ENCODE measurements at places on chromosomes 12 and 14.

DNA sequence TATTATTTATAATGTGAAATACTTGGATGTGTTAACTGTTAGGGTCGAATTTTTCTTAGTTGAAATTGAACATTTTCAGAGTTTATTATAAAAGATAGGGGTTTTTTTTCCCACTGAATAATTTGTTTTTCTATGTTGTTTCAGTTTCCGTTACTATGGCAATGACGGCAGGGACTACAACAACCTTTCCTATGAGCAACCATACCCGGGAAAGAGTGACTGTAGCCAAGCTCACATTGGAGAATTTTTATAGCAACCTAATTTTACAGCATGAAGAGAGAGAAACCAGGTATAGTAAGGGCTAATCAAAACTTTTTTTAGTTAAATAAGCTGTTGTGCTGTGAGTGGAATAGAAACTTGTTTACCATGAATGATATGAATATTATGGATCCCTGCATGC, 35.1 kb upstream of the BMAL2 start:
- no peak for DNase-seq

GRCh38 chr12:106953352-106954250, 2.1 kb upstream of the TMEM263 start:
- no peak for DNase-seq

GRCh38 chr12:67107235-67107634, 161.9 kb upstream of the CAND1 start:
- no peak for DNase-seq

- no peak for DNase-seq
These were observed 17.6 kb downstream of the TDP1 start for GRCh38 chr14:89973234-89973823.

DNA sequence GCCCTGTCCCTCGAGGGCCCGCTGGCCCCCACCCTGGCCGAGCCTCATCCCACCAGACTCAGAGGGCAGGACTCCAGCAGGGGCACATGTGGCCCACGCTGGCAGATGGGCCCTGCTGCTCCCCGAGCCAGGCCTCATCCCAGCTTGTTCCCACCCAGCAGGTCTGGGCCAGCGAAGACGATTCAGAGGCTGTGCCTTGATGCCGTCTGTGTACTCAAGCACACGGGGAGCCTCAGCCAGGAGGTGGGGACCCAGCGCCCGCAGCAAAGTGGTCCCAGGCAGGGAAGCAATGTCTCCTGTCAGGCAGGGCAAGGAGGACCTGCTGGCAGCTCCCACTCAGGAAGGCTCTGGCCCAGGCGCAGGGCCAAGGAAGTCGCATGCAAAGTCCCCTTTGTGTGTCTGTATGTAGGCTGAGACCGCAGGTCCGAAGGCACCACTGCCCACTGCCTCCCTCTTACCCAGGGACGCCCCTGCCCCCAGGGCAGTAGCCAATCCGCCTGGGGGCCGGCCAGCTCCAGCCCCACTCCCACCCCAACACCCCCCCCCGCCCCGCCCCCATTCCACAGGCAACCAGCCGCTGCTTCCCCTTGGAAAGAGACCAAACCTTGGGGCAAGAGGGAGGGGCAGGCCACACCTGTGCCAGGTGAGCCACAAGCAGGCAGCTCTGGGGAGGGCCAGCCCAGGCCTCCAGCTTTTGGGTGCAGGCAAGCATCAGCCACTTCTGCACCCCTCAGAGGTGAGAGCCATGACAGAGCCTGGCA, 9.4 kb downstream of the DEGS2 start:
- DNase-seq = no peak

DNA sequence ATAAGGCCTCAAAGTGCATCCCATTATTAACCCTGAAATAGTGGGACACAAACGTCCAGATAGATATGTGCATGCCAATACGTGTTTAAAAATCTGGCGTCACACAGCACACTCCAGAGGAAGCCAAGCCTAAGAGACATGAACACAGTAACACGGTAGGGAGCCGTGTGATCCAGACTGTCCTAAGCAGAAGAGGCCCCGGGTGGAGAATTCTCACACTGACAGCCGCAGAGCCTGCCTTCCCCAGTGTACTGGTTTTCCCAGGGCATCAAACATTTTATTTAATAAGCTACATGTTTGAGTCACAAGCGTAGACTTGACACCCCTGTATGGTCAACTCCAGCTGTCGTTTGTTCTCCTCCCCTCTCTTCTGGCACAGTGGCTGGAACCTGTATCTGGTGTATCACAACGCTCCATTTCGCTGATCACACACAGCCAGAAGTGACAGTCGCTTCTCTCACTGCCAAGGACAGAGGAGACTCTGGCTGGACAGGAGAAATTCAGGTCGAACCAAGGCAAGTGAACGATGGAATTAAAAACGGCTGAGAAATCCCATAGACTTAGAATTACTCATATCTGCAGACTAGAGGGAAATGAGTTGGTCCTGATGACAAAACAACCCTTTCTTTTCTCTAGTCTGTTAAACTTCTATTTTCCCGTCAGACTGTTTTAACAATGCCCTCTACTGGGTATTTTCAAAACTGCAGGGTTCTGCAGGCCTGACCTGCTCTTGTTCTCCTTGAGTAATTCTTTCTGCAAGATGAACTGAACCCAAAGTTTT, 359.9 kb downstream of the RGS6 start:
- no peak for DNase-seq
